HS-27A (cell line): ENCODE measurements at places on chromosomes 3 and 15.

DNA sequence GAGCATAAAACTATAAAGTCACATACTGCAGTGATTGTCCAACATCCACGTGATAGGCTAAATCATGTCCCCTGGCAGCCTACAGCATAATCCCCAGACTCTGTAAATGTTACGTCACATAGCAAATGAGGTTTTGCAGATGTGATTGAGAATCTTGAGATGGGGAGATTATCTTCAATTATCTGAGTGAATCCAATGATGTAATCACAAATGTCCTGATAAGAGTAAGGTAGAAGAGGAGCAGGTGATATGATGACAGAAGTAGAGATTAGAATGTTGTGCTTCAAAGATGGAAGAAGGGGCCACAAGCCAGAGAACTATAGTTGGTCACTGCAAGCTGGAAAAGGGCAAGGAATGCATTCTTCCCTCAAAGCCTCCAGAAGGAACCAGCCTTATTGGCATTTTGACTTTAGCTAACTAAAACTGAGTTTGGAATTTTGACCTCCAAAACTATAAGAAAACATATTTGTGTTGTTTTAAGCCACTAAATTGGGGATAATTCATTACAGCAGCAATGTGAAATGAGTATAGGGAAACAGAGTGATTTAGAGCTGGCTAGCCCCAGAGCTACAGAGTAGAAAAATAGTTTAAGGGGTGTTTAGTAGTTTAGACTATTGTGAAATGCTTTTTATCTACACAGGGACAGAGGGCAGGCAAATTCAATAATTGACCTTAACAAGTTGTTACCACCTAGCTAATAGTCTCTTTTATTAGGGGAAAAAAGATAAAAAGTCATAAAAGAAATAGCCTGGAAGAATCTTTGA lies 15.2 kb downstream of the SLC2A2 start:
- DNase-seq = no peak

GRCh38 chr3:64505419-64505818 lies 182.4 kb downstream of the ADAMTS9 start:
- no peak for DNase-seq

DNA sequence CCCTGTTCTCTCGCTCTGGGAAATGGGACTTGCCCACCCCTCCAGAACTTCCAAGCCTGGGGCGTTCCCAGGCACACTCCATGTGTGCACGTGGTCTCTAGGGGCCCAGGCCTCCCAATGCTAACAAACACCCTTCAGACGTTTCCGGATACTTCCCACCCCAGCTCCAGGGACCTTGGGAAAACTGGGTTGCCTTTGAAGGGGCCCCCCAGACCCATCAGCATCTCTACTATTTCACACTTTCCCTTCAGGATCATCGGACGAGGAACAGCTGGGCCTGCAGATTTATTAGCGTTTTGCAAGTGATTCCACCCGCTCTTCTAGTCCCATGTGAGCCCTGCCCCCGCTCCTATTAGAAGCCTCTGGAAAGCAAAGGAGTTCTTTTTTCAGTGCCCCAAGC lies 63.2 kb downstream of the MAGEF1 start:
- DNase-seq = no peak

GRCh38 chr3:158093526-158093925 lies 12.7 kb downstream of the SHOX2 start:
- no peak for DNase-seq

DNA sequence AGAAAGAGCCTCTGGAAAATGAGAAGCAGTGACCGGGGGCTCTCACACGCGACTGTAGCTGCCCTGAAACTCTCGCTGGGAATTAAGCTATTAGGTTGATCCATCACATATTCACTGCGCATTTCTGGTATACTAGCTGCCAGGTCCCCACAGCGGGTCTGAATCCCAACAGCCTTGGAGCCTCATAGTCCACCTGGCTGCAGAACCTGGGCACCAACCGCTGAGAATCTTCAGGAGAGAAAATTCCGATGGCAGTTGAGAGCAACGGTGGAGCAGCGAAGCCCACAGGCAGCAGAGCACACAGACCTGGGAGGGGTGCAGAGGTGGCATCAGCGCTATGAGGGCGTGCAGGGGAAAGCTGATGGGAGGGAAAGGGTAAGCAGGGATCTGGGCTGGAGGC lies 75.1 kb downstream of the FAM174B start:
- DNase-seq = no peak

DNA sequence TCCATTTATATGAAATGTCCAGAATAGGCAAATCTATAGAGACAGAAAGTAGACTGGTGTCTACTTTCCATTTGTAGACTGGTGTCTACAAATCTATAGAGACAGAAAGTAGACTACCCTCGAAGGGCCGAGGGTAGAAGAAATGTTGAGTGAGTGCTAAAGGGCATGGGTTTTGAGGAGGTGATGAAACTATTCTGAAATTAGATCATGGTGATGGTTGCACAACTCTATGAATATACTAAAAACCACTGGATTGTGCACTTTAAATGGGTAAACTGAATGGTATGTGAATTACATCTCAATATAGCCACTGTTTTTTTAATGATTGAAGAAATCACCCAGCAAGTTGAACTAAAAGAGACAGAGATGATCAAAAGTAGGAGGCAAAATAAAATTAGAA lies 27.9 kb downstream of the TP53BP1 start:
- DNase-seq = no peak

GRCh38 chr3:124352149-124352539 lies 360.2 kb upstream of the ROPN1 start:
- DNase-seq = no peak

DNA sequence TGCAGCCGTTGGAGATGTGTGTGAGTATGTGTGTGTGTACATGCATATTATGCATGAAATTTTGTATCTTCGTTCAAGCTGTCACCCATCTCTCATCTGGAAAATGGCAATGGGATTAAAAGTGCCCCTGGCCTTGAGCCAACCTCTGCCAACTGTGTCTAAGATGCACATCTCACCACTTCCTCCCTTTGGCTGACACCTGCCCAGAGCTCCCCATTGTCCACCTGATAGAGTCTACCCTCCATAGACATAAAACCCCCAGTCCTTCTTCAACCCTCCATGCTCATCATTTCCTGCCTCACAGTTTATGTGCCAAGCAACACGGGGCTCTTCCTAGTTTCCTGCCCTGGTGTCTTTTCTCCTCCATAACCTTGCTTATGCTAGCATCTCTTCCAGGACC lies 187.5 kb upstream of the HES1 start:
- DNase-seq = no peak

GRCh38 chr3:139917226-139917785 lies 17.7 kb upstream of the CLSTN2 start:
- no peak for DNase-seq

GRCh38 chr3:100150473-100150872 lies 36.2 kb upstream of the FILIP1L start:
- DNase-seq = no peak

DNA sequence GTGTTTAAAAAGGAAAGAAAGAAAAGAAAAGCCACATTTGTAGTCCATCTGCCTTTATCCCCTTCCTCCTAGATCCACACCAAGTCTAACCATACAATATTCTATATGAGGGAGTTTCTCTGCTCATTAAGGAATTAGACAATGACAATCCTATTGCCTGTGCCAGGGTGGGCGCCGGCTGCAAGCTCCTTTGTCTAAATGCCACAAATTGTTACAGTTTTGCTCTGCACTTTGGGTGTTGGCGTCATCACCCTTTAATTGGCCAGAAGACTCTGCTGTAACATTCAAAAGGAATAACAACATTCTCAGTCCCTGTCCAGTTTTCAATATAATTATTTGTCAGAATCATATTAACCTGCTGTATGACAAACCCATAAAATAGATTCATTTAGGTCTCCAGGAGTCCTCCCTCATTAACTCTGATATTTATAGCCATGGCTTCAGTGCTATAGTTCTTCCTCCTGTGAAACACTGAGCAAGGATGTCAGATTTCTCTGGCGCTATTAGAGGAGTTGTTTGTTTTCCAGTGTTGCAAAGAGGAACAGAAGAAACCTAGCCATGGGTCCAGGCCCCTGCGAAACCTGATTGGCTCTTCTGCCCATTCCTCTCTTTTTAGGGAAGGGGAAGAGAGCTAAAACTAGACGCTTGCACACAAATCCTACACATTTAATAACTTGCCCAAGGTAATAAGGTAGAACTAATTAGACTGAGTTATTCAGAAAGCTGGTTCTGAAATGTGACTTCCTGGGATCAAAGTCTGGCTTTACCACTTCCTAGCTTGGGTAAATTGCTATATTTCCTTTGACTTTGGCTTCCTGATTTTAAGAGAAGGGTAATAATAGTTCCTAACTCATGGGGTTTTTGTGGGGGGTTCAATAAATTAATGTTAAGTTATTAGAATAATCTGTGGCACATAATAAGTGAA lies 112.4 kb downstream of the CD47 start:
- DNase-seq = no peak

GRCh38 chr3:179760944-179761343 lies 108.1 kb downstream of the USP13 start:
- no peak for DNase-seq
